ENCODE measurements at places on chromosomes 1 and 21.
A peak's percentile ranks its signal among the peaks of the same experiment; 100 is the strongest.

DNA sequence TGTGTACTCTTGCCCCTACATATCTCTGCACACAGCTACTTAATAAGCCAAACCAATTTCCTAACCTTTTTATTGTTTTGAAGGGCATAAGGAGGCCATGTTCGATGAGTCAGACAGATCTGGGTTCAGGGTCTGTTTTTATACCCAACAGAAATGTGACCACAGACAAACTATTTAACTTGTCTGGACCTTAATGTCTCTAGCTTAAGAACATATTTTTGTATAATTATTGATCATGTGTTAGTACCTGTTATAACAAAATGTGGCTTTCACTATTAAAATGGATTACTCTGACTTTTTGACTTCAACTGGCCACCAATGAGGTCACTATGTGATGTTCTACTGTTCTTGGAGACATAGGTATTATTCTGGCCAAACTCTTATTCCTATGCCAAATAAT lies 507.8 kb upstream of the USP24 start:
- no peak for DNase-seq

DNA sequence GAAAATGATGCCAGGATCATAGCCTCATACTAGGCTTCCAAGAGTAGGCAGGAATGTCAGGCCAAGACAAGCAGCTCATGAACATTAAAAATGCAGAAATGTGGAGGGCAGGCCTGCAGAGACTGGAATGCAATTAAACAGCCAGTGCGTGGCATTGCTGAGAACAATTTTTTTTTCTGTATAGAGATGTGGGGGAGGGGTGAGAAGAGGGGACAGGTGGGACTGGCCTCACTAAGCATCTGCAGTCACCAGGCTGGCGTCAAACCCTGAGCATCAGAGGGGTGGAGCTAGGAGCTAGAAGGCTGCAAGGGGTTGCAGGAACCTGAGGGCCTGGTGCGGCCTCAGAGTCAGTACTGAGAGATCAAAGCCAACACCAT lies 114.1 kb downstream of the TNR start:
- DNase-seq, result no peak

GRCh38 chr1:147151244-147151643 lies 21.0 kb downstream of the PRKAB2 start:
- DNase-seq, result no peak

DNA sequence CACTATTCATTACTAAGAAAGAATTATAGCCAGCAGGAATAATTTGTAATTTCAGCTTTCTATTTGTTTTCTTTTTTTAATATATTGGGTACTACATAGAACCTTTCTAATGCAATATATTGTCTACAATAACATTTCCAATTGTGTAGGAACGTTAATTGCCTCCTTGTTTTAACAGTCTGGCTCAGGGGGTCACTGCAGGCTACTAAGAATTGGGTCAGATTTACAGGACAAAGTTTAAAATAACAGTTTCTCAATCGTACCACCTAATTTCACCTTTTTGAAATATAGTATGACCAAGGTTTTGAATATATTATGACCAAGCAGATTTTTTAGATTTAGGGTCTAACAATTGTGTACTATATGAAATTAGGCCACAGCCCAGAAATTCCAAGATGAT lies 2.4 kb downstream of the CFH start:
- DNase-seq, result no peak

DNA sequence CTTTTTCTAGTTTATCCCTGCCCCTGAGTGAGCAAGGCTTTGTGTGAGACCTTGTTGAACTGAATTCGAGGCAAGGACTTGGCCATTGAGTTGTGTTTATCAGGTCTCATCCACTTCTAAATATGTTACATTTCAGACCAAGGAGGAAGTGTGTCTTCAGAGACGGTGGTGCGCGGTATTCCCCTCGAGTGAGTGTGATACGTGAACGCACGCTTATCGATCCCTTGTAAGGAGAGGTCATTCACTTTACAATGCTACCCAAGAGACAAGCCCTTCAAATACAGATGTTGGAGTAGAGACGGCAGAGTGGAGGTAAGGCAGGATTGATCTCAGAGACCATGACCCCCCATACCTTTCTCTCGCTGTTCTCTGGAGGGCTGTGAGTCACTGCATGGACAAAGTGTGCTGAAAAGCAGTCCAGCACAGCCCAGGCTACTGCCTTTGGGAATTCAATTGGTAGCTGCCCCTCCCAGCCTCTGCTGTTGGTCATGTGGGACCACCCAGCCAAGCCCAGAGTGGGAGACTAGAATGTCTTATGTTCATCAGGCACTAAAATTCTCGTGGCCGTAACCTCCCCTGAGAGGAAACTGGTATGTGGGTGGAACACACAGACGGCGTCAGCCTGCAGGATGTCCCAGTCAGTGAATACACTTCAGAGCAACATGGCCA lies 16.3 kb upstream of the MTARC1 start:
- no peak for DNase-seq

GRCh38 chr1:60413091-60413490 lies 339.5 kb upstream of the C1orf87 start:
- no peak for DNase-seq

- no peak for DNase-seq
Observed at GRCh38 chr1:64236541-64236954, 33.1 kb downstream of the UBE2U start.

GRCh38 chr1:180898441-180899219 lies 14.1 kb upstream of the KIAA1614 start:
- DNase-seq, result peak; percentile 41
